ENCODE measurements at places on chromosomes 12 and 14.

DNA sequence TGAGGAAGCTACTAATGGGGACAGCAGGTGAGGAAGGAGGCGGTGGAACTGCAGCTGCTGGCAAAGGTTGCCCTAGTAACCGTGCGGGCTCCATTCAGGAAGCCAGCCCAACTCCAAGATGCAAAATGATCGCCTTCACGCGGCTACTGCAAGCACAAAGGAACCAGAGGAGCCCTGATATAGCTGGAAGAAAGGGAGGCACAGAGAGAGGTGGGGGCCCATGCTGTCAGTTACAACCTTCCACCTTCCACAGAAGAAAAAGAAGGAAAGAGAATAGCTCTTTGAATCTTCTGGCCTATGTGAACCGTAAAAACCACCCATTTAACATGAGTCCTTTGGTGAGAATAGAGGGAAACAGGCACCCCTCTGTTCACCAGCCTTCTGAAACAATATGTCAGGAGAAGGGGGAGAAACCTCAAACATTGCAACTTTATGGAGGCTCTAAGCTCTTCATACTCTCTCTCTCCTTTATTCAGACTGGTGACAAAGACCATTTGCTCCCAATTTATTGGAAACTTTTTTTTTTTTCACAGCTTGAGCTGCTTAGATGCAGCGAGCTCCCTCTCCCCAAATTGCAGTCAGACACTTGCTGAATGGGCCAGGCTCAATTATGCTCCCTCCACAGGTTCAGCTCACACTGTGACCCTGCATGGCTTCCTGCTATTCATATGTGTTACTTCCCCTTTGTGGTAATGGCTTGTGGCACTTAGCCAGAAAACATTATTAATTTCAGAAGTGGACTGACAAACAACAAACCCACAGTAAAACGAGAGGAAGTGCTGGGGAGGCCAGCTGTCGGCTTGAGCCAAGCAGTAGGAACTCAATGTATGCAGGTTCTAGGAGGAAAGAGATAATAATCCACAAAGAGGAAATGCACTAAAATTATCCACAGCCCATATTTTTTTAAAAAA, 6.2 kb downstream of the DUSP6 start:
- no peak for DNase-seq

DNA sequence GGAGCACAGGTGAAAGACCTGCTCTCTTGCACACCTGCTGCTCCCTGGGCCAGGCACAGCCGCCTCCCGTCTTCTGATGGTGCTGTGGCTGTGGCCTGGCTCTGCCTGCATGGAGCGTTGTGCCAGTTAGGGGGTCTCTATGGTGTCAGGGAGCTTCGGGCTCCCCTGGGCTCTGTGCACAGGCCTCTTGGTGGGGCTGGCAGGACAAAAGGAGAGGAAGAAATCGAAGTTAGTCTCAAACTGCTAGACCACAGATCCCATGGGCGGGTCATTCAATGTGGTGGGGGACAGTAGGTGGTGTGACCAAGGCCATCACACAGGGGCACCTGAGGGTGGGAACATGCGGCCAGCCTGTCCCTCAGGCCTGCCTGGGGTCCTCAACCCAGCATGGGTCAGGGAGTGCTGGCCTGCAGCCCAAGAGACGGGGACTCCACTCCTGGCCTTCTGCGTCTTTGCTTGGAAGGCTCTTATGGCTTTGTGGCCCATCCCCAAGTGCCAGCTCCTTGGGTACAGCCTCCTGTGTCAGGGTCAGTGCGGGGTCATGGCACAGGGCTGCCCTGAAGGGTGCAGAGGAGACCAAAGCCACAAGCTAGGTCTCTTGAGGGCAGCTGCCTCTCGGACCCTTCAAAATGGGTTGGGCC, 84.1 kb downstream of the KIF26A start:
- DNase-seq = no peak

GRCh38 chr12:125773033-125773640, 707.9 kb downstream of the AACS start:
- DNase-seq = no peak

DNA sequence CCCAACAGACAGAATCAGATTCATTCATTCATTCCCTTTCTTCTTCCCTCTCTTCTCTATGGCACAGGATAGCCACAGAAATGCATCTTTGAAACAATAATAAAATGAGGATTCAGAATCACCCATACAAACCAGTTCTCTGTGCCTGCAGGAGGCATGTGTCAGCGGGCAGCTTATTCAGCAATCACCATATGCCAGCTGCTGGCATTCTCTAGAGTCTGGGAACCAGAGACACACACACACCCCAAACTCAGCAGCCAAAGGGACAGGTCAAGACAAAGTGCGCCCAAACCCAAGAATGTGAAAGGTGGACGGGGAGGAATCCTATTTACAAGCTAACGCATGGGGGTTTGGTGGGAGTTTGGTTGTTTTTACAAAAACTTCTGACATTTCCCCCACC, 14.1 kb downstream of the ARF3 start:
- no peak for DNase-seq

DNA sequence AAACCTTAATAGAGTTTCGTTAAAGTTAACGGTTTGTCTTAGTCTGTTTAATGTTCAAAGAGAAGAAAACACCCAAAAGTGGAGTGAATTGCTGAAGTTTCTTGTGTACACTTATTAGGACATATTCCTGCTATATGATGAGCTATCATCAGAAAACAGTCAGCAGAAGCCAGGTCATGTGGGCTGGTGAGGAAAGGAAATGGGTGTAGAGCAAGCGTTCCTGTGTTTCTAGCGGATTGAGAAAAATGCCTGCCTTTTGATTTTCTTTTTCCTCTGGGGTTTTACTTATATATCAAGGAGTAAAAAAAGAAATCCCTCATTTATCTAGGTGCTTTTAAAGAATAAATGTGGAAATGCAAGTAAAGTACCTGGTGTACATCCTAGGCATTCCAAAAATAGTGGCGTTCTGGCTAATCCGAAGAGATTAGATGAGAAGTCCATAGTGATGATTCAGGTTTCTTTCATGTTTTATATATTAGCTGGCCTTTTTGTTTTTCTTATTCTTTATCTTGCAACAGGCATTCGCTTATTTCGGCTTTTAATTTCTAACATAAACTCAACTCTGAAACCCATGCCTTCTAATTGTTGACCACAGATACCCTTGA, 50.7 kb downstream of the FLRT2 start:
- DNase-seq = no peak

GRCh38 chr14:68550338-68550715, 242.5 kb downstream of the ZFP36L1 start:
- DNase-seq = no peak

- no peak for DNase-seq
Measured at GRCh38 chr14:102900631-102901571, 21.6 kb upstream of the AMN start.

DNA sequence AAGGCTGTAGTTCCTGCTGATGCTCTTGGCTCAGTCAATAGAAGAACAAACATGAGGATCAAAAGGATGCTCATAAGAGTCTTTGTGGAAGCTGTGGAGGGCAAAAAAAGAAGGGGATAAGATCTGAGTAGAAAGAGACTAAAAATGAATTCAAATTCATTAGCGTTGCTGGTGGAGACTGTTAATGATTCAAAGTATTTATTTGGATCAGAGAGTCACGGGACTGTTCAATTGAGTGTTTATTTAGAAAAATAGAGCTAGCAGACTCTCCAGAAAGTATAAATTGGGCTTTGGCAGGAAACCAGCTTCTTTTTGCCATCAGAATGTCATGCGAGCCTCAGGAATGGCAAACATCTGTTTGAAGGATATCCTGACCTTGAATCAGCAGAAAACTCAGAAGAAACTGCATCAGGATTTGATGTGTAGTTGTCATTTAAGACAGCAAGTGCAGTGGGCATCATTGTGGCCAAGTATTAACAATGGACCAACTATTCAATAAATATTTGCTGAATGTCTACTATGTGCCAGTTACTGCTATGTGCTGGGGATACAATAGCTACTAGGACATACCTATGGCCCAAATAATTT, 126.4 kb downstream of the TBC1D30 start:
- DNase-seq = no peak

DNA sequence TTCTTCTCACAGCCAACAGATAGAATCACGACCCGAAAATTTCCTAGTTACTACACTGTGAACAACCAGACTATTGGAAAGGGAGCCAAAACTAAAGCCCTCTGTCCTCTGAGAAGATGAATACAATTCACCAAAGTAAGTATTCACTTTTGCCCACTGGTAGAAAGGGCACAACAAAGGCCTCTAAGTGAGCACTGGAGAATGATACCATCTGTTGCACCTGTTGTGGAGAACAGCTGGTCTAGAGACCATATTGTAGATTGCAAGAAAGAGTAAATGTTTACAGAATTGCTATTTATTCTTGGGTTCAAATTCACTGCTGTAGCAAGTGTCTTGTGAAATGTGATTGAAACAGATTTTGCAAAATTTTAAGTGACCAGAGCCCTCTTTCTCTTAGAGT, 46.9 kb upstream of the ANO6 start:
- DNase-seq = no peak

GRCh38 chr14:100140452-100141078, 18.9 kb downstream of the DEGS2 start:
- DNase-seq = no peak

- no peak for DNase-seq
Measured at GRCh38 chr12:47319746-47320145, 240.0 kb upstream of the AMIGO2 start.

DNA sequence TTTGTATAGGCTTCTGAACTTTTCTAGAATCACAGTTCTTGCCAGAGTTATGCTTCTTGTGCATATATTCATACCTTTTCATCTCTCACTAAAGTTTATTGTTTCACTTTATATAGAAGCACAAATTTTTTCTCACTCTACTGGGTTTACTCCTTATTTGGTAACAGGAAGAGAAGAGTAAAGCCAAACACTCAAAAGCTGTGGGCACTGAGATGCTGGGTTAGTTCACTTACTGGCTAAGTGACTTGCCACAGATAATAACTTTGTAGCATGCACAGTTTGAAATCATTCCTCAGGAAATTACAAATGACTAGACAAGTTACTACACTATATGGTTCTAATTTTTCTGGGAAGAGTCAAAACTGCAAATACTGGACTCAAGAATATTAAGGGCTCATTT, 7.8 kb downstream of the HIGD1C start:
- no peak for DNase-seq

GRCh38 chr12:94561943-94562411, 88.4 kb downstream of the TMCC3 start:
- no peak for DNase-seq

DNA sequence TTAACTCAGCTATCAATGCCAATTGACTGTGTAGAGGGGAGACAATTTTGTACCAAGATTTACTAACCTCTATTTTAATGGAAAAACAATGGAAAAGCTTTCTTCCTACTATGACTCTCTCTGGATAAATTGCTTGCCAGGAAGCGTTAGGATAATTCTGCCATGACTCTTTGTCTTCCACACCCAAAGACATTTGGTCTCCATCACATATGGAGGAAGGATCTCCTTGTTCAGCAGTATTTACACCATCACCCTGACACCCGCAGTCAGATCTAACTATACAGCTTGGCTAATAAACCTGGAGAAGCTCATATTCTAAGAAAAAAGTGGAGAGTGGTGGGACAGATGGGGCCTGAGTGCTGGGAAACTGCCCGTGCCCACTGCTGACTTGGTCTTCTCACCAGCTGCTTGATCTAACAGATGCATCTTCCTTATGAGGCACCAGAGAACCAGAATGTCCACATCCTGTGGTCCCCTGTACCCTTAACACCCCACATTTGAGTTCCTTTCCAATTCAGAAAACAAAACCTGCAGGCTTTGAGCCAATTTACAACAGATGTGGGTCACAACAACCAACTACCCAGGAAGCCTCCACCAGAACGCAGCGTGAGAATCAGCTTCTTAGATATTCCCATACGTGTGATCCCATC, 154.0 kb downstream of the DAD1 start:
- no peak for DNase-seq

DNA sequence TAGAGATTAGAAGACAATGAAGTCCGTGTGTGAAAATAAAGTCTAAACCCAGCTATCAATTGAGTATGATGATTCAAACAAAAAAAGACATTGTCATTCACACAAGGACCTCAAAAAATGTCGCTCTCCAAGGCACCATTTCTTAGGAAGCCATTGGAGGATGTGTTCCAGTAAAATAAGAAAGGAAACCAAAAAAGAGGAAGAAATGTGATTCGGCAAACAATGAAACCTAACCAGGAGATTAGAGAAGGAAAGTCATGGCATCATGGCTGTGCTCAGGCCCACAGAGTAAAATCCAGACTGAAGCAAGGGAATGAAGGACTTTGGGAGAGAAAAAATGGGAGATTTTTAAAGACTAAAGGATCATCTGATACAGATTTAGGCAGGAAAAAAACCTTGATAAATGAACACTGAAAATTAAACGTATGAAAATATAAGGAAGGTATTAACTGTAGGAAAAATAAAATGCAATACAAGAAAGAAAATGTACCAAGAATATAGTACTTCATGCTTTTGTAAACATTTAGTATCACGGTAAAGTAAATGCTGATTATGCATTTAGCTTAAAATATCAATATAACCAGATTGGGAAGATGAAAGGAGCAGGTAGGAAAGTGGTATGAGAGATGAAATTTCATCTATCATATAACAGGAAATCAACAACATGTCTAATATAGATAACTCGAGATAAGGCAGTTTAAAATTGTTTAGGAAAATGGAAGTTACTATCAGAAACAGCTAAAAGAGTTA, 38.2 kb upstream of the MTHFD1 start:
- no peak for DNase-seq

GRCh38 chr14:61178226-61179060, 102.7 kb downstream of the TMEM30B start:
- DNase-seq = peak; percentile 95

GRCh38 chr14:74890262-74890661, 8.5 kb downstream of the DLST start:
- no peak for DNase-seq

DNA sequence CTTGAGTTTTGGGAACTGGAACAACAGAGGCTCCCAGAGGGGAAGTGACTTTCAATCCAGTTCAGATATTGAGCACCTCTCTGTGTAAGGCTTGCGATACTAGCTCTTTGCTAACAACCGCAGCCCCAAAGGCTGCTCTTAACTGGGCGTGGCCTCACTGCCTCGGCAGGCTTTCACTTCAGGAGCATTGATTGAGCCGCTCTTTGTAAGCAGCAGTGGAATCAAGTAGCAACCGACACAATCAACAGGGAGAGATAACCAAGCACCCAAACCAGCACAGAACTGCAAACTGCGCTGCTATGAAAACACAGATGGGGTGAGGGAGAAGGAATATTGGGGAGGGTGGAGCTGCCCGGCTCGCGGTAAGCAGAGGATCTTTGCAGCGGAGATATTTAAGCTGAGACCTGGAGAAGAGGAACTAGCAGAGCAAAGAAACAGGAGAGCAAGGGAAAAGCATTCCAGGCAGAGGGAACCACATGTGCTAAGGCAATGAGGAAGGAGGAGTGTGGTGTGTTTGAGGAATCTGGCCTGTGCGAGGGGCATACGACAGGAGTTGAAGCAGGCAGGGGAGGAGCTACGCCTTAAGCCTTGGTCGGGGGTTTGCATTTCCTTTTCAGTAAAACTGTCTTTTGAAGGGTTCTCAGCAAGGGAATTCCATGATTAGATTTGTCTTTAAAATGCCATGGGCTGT, 17.3 kb upstream of the YY1 start:
- DNase-seq = peak; percentile 9

DNA sequence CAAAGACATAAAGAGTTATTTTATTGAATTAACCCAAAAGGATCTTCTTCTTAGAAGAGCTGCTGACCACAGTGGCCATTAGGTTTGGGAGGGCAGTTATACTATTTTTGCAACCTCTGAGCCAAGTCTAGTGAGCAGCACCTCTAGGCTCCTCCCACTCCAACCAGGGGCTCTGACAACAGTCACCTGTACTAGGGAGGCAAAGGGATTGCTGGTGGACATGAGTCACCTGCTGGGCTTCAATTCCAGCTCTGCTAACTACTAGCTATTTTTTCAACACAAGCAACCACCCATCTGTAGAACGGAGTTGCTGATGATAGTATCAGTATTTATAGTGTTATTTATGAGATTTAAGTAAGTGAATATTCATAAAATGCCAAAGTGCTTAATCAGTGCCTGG, 166.0 kb downstream of the KLHL28 start:
- no peak for DNase-seq
